Left colon (tissue), 2 donors: ENCODE measurements at places on chromosomes 5 and 9.

DNA sequence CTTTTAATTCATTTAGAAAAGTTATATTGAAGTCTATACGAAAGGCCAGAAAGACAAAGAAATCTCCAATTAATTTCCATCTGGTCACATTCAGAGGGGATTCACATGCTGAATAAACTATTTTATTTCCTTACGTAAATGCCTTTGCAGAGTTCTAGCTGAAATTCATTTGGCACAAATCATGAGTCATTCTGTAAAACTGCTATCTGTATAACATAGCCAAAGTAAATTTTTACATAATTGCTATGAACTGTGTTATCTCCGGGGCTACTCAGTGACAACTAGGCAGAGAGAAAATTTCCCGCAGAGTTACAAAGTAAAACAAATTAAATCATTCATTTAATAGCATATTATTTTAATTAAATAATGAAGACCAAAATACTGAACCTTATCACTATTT is 463.2 kb upstream of the ADAMTS16 start:
- no peak for DNase-seq

- no peak for DNase-seq
Observed at GRCh38 chr5:27639005-27639612, 600.7 kb upstream of the CDH9 start.

DNA sequence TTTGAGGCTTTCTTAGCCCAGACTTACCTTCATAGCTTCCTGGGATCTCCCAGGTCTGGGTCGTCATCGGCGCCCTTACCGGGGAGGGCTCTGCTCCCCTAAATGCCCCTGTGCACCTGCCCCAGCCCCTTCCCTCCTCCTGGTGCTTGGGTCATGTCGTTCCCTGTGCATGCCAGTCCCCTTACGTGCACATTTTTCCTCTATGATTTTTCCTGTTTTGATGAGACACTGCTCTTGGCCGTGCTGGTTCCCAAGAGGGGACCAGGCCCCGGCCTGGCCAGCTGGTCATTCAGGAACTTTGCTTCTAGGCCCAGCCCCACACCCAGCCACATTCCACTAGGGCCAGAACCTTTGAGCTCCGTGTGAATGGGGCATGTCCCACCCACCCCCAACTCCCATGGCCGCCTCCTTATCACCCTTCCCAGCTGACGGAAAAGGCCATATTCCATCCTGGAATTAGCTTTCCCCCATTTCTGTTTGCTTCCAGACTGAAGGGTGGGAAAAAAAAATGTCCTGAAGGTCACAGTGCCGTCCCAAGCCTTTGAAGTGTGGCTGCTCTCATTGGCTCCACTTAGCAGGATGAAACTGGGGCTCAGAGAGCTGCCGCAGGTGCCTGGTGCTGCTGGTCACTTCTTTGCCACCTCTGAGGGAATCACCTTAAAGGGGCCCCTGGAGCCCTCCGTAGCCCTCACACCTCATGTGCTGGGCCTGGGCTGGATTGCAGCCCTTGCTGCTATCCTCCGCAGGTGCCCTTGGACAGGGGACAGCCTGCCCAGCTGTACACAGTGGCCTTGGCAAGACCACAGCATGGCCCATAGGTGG is 25.1 kb downstream of the ERGIC1 start:
- no peak for DNase-seq

DNA sequence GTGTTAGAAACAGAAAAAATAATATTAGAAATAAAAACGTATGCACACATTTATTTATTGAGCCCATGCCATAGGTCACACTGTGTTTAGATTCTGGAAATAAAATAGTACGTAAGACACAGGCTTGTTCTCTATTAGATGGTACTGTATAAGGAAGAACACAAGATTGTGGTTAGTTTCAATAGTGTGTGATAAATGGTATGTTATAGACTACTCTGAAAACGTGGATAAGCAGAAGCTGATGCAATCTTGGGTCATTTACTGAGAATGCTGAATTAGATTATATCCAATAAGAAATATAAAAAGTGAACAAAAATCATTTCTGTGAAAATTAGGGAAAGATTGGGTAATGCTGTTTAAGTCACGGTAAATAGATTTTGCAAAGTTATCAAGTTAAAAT is 1456.4 kb upstream of the ACO1 start:
- DNase-seq, result no peak

DNA sequence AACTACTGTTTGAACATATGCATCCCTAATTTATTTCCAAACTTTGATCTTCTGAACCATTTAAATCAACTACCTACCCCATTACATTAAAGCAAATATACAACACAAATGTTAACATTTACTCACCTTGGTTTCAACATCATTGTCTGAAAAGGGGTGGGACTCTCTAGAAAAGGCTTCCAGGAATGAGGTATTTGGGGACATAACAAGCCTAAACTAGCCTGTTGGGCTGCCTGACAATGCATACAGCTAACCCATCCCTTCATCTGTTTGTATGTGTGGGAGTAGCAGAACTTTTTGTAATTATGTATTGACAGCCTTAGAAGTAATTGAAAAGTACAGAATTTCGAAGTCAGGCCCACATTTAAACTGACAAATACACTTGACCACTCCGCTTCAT is 2225.9 kb upstream of the C9orf72 start:
- no peak for DNase-seq

- no peak for DNase-seq
Observed at GRCh38 chr5:174356536-174356935, 311.0 kb downstream of the NSG2 start.
